ENCODE measurements at places on chromosomes 7 and 10.

GRCh38 chr7:36490419-36490830, 100.8 kb downstream of the ANLN start:
- no peak for DNase-seq

- no peak for DNase-seq
These were observed 1.4 kb upstream of the KLF6 start for GRCh38 chr10:3786295-3787015.

DNA sequence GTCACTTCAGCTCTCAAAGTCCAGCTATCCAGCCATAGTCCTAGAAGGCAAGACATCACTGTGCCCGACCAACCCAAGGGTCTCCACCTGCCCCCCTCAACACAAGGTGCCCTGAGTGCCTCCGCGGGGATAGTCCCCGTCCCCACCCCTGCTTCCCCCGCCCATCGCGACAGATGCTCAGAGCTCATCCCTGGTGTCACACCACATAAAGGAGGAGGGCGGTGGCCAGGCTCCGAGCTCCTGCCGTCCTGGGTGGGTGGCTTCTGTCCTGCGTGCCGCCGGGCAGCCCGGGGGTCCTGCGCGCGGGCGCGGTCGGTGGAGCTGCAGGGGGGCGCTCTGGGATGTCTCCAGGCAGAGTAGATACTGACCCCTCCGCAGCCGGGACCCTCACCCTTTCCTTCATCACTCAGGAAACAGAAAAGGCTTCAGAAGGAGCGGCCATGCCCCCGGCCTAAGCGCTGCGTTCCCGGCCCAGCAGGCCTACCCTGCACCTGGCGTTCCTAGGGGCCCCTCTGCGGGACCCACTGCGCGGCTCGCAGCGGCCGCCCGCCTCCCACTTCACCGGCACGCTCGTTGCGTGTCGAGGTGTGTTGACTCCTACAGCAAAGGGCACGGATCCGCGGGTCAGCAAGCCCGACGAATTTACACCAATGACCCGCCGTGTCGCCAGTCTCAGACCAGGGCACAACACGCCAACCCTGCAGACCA, 53.4 kb downstream of the ALOX5 start:
- no peak for DNase-seq

DNA sequence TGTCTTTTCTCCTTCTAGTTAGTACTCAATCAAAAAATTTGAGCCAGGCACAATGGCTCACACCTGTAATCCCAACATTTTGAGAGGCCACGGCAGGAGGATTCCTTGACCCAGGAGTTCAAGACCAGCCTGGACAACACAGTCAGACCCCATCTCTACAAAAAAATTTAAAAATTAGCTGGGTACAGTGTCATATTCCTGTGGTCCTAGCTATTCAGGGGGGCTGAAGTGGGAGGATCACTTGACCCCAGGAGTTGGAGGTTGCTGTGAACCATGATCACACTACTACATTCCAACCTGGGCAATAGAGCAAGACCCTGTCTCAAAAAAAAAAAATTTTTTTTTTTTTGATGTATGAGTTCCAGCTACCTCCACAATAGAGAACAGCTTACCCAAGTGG, 57.8 kb downstream of the SKIDA1 start:
- no peak for DNase-seq

- no peak for DNase-seq
These were observed 38.8 kb downstream of the PTN start for GRCh38 chr7:137304624-137305235.

DNA sequence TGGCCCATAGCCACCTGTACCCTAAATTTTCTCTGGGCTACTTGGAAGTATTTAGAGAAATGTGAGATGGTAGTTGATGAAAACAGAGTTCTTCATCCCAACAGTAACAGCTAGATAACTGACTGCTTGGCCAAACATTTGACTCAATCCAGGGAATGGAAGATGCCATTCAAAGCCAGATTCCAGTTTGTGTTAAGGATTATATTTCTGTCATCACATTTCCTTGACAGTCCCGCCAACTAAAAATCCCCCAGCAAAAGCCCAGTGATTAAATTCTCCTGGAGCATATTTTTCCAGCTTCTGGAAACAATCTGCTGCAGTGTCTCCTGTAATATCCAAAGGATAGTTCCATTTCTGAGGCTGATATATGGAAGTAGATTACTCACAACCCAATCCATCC, 45.4 kb upstream of the PTN start:
- no peak for DNase-seq

GRCh38 chr10:927131-927530, 4.4 kb downstream of the LARP4B start:
- DNase-seq: no peak

- DNase-seq: no peak
These were observed 70.4 kb downstream of the FAM171A1 start for GRCh38 chr10:15300697-15301096.

DNA sequence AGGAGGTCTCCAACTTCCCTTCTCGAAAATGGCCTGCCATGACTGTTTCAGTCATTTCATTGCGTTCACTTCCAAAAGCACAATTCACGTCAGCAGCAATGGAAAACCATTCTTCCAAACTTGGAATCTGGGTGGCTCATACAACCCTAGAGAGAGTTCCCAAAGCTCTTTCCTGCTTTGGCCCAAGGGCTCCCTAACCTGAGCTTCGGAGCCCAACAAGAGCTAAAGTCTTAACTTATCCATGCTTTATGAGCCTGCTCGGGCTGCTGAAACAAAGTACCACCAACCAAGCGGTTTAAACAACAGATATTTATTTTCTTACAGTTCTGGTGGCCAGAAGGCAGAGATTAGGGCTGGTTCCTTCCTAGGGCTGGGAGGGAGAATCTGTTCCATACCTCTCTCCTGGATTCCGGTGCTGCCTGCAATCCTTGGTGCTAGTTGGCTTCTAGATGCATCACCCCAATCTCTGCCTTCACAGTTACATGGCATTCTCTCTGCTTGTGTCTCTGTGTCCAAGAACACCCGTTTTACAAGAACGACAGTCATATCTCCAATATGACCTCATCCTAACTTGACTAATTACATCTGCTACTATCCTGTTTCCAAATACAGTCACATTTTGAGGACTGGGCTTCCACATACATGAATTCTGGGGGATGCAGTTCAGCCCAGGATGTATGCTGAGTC, 33.5 kb downstream of the CAMK2B start:
- DNase-seq: no peak

GRCh38 chr7:18364396-18364795, 131.2 kb upstream of the HDAC9 start:
- DNase-seq: no peak

GRCh38 chr7:139613971-139614411, 90.5 kb downstream of the CLEC2L start:
- DNase-seq: no peak

GRCh38 chr10:130135676-130136225, 440 bp upstream of the GLRX3 start:
- DNase-seq: no peak

- no peak for DNase-seq
These were observed 1078.1 kb downstream of the SORCS1 start for GRCh38 chr10:106086391-106086790.

GRCh38 chr7:16350634-16351033, 70.7 kb downstream of the CRPPA start:
- no peak for DNase-seq

- DNase-seq: no peak
These were observed 66.1 kb downstream of the ZMYND11 start for GRCh38 chr10:201328-201771.

DNA sequence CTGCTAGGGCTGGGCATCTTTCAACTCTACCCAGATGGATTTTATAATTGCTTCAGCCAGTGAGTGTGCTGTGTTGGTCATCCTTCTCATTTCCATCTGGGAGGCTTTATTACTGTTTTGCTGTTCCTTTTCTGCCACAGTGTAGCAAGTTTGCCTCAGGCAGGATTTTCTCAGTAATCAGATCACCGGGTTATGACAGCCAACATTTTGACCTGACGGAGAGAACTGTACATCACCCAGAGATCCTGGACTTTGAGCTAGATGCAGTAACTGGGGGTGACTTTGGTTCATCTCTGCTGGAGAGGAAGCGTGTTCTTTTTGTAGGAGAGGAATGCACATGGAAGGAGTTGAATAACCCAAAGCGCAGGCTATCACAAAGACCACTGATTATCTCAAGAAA, 111.8 kb upstream of the AGR3 start:
- no peak for DNase-seq

- no peak for DNase-seq
These were observed 49.8 kb upstream of the RAPGEF5 start for GRCh38 chr7:22406715-22407114.

GRCh38 chr10:74827045-74827441, 643 bp downstream of the KAT6B start:
- no peak for DNase-seq

DNA sequence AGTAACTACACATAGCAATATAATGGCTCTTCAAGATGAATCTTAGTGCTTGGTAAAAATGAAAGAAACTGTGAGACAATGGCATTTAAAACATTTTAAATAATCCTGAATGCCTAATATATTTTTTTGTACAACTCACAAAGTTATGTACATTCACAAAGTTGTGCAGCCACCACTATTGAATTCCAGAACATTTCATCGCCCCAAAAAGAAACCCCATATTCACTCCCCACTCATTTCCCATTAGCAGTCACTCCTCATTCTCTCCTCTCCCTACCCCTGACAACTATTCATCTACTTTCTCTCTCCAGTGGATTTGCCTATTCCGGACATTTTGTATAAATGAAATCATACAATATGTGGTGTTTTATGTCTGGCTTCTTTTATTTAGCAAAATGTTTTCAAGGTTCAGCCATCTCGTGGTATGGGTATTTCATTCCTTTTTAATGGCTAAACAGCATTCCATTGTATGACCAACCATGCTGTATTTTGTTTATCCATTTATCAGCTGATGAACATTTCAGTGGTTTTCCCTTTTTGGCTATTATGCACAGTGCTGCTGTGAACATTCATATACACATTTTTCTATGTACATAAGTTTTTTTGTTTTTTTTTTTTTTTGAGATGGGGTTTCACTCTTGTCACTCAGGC, 34.7 kb downstream of the ENTPD7 start:
- no peak for DNase-seq

DNA sequence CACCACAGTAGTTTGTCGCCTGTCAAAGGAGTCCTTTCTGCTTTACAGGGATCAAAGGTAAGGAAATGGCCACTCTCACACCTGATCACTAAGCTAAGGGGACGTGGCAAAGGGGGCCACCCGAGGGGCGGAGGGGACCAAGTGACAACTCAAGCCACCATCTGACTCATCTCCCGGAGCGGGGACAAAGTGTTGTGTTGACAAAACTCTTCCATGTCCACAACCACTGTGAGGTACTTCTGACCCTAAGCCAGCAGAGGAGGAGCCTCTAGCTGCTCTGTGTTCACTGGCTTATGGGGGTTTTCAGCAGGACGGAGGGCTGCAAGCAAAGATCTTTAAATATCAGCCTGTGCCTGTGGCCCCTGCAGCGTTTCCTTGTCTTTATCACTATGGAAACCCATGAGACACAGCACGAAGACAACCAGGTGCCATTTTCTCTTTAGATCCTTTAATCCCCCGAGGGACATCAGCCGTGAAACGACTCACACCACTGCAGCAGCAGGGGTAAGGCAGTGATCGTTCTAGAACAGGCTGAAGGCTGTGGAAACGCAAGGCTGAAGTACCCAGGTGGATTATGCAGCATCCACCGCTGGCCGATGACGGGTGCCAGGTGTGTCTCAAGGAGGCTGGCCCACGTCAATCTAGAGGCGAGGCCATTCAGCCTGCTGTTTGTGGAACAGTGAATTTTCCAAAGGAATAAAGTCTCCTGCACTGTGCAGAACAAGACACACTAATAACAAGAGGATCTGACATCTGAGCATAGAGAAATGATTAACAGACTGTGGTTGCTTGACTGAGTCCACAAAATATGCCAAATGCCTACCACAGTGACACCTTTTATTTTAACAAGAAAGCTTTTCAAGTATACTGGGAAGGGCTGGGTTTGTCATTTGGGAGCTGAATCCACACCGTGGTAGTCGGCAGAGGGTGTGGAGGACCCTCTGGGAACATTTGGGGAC, 26.6 kb upstream of the DDC start:
- no peak for DNase-seq

DNA sequence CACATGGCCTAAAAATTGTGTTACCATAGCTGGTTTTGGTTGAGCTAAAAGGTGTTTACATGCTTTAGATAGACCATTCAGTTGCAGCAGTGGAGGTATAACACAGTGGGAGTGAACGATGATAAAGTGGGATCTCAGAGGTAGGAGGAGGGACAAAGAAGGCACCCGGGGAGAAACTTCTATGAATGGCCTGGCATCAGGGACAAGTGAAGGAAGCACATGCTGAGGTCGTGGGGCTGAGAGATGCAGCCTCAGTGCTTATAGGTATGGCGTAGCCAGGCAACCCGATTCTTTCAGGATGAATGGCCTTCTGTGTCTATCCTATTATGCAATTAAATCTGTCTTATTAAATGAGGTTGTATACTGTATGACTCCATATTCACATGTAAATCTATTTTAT, 3.9 kb upstream of the CDK6 start:
- no peak for DNase-seq

DNA sequence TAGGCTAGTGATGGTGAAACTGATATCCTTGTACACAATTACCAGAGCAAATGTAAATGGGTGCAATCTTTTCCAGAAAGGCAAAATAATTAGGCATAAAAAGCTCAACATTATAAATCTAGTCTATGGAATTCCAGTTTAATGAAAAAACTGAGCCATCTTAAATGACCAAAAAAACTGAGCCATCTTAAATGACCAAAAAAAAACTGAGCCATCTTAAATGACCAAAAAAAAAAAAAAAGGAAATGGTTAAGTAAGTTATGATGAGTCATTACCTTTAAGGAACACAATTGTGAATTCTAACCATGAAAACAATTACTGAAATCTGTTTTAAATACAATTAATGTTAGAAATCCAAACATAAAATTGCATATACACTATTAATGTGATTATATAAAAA, 25.3 kb downstream of the USP6NL start:
- DNase-seq: no peak

DNA sequence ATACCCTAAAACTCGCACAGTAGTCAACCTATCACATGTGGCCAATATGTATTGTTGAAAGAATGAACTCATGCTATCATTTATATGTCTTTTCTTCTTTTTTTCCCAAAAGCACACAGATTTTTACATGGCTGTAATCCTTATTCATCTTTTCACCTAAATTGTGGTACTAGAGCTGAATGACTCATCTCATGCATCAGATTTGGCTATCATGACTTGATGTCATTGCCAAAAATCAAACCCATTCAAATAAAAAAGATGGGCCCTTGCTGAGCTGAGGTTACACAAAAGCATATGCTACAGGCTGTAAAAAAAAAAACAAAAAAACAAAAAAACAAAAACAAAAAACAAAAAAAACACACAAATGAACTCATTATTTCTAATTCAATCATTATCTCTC, 3.3 kb upstream of the LMOD2 start:
- no peak for DNase-seq

DNA sequence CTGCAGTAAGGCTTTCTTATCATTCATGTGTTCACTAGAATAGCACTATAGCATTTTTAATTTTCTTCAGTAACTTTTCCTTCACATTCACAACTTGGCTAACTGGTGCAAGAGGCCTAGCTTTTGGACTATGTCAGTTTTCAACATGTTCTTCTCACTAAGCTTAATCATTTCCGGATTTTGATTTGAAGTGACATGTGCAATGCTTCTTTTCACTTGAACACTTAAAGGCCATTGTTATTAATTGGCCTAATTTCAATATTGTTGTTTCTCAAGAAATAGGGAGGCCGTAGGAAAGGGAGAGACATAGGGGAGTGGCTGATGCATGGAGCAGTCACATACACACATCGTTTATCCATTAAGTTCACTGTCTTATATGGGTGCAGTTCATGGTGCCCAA, 151.2 kb upstream of the NFE2L3 start:
- DNase-seq: no peak

GRCh38 chr10:120005207-120006201, 113.0 kb downstream of the SEC23IP start:
- DNase-seq: no peak

- DNase-seq: no peak
These were observed 82.9 kb downstream of the HYCC1 start for GRCh38 chr7:22931011-22931410.

All from activated T-helper 1 cell treated with anti-CD3 and anti-CD28 coated beads, Interleukin-2, amount 50 U/mL, for 16 hours (primary cell).